HEK293T (cell line): ENCODE measurements at places on chromosomes 1 and 21.

DNA sequence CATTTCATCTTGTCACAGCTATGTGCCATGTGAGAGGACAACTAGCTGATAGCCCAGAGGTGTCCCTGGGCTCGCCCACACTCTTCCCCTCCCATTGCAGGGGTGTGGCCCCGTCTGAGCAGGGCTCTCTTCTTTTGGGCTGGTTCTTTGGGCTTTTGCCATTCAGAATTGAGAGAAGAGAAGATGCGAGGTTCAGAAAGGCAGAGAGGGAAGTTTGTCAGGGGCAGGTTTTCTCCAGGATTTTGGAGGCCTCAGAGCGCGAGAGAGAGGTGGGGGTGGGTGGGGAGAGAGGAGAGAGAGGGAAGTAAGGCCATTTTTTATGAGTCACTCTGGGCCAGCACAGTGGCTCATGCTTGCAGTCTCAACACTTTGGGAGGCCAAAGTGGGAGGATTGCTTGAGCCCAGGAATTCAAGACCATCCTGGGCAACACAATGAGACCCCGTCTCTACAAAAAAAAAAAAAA, 5.2 kb downstream of the IFI6 start:
- no peak for DNase-seq

- peak; percentile 65 for DNase-seq
Measured at GRCh38 chr1:48697066-48697707, 79.5 kb downstream of the BEND5 start.

DNA sequence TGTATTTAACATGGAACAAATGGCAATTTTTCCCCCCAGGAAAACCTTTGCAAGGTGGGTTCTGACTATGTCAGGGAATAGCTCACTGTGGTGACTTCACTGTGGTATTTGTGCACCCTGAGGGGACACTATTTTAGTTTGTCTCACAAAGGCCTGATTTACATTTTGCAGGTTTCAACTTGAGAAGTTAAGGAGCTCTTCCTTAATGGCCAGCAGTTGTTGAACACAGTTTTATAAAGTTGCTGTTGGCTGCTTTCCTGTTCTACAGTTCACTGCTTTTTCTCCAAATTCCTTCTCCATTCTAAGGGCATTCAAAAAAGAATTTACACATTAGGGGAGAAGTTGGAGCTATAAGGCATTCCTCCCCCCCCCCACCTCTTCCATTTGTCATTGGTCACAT, 4.6 kb downstream of the LAMC1 start:
- no peak for DNase-seq

DNA sequence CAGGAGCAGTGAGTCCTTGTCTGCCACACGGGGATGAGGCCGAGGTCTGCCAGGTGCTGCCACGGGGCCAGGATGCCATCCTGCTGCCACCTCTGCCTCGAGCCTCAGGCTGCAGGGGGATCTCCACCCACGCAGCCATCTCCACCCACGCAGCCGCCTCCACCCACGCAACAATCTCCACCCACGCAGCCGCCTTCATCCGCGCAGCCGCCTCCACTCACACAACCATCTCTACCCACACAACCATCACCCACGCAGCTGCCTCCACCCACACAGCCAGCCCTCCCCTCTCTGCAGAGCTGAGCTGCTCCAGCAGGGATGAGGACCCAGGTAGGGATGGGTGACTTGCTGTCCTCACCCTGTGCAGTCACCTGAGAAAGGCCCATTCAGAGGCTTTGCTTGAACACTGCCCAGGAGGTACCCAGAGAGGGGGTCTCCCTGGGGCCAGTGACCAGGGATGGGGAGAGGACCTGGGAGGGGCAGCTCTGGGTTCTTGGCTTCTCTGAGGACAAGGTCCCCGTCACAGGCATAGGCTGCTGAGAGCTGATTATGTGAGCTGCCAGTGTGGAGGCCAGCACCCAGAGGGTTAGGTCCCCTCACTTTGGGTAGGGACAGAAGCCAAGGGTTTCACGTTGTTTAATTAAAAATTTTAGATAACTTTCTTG, 46.6 kb upstream of the TTC34 start:
- DNase-seq = no peak

- DNase-seq = no peak
Measured at GRCh38 chr1:9297831-9298230, 5.1 kb downstream of the SPSB1 start.

- no peak for DNase-seq
Measured at GRCh38 chr1:207316622-207317391, 4.7 kb upstream of the CD55 start.

GRCh38 chr1:93004566-93005251, 43.4 kb upstream of the DIPK1A start:
- no peak for DNase-seq

- no peak for DNase-seq
Measured at GRCh38 chr1:53048960-53049573, 12.9 kb upstream of the PODN start.

GRCh38 chr1:84702143-84702542, 11.9 kb upstream of the SSX2IP start:
- no peak for DNase-seq

GRCh38 chr1:67285780-67286488, 21.7 kb upstream of the IL12RB2 start:
- DNase-seq = no peak

DNA sequence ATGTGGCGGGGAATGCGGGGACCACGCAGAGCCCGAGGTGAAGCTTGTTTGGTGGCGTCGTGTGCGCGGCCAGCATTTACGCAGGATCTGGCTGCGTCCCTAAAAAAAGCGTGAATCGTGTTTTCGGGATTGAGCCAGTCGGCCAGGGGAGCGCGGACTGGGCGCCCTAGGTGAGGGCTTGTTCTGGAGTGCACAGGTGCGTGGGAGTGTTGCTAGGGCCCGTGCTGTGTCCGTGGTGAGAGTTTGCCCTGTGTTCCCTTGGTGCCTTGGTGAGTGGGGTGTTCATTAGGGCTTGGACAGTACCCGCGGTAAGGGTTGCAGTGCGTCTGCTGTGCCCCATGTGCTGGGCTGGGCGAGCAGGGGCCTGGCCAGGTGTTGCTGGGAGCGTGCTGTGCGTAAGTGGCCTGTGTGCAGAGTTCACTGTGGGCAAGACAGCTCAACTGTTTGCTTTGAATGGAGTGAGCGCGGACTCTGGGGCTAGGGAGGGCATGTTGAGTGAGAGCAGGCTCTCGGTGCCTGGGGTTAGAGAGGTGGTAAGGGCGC, 673 bp downstream of the CD46 start:
- DNase-seq = peak; percentile 13

- DNase-seq = no peak
Measured at GRCh38 chr1:12015001-12015491, 4.3 kb upstream of the MIIP start.

- no peak for DNase-seq
Measured at GRCh38 chr21:16074950-16075489, 345.2 kb downstream of the USP25 start.

DNA sequence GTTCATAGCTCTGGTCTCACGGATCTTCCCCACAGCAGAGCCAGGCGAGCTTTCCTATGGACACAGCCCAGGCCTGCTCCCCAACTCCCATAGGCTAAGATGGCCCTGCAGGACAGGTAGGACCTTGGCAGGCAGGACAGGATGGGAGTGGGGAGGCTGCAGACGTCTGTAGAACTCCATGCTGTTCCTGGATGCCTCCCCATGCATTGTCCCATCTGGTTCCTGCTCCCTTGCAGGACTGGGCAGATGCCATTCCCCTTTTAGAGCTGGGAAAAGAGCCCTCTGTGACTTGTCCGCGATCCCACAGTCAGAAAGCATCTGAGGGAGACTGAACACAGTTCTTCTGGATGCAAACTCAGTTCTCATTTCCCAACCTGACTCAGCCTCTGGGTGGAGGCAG, 71.9 kb upstream of the ATP5PO start:
- DNase-seq = no peak

DNA sequence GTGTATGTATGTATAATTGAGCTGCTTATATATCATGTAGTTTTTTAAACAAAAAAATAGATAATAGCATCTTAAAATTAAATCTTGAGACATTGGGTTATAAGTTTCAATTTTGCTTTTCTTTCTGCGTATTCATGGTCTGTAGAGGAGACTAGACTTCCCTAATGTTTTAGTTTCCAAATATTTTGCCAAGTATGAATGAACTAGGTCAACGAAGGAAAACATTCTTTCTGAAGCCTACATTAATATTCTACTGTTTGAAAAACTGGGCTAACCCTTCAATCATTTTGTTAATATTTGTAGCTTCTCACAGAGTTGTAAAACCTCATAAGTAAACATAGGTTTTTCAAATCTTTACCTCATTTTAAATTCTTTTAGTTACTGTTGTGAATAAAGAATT, 592.7 kb downstream of the USP25 start:
- DNase-seq = no peak

DNA sequence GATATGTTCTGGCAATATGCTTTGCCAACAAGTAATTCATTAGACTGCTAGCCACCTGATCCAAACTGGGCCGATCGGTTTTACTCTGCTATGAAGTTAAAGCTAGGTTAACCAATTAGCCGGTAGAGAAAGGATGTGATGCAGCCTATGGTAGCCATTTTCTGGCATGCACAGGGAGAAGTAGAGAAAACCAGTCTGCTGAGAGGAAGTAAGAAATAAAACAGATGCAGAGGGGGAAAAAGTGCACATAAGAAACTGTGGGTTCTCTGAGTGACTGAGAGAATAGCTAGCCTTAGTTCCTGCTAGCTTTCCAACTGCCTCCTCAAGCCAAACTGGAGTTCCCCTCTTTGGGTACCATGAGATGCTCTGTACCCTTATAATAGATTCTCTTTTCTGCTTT, 52.8 kb downstream of the ARID4B start:
- DNase-seq = no peak

GRCh38 chr1:206757524-206758266, 12.9 kb upstream of the IL19 start:
- DNase-seq = no peak
